Colonic mucosa (tissue), 4 donors: ENCODE measurements at places on chromosomes 13 and 19. TPM values are rescaled to one million over a fixed set of nuclear protein-coding genes. Genes with fewer than 3 reads are reported as not detected.

DNA sequence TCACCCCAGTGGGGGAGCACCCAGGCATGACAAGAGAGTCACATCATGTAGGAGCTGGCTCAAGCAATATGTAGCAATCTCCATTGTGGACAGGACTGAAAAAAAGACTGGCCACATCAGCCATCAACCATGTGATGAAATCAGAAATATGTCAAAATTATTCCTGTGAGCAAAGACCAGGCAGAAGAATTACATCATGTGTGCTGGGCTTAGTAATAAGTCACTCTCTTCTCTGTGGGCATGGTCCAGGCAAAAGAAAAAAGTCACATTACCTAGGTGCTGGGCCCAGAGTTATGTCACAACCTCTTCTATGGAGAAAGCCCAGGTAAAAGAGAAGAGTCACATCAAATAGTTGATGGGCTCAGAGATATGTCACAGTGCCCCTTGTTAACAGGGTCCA, 28.3 kb upstream of the ZNF729 start:
- no peak for DNase-seq

- no peak for DNase-seq
Observed at GRCh38 chr13:21124852-21125251, 51.5 kb downstream of the SKA3 start.

GRCh38 chr13:52780092-52780491, 40.5 kb upstream of the CNMD start:
- DNase-seq, result no peak

DNA sequence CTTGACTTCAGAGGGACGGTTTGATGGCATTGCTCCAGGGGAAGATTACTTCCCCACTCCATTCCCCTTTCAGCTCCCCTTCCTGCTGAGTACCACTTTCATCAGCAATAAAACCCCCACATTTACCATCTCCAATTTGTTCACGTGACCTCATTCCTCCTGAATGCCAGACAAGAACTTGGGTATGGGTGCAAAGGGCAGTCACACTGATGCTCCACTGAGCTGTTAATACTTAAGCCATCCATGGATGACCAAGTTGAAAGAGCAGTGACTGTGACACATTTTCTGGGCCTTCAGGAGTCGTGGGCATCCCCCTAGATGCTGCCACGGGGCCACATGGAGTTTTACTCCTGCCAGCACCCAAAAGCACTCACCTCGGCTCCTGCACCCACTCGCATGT, 93.1 kb downstream of the STOML3 start:
- no peak for DNase-seq

DNA sequence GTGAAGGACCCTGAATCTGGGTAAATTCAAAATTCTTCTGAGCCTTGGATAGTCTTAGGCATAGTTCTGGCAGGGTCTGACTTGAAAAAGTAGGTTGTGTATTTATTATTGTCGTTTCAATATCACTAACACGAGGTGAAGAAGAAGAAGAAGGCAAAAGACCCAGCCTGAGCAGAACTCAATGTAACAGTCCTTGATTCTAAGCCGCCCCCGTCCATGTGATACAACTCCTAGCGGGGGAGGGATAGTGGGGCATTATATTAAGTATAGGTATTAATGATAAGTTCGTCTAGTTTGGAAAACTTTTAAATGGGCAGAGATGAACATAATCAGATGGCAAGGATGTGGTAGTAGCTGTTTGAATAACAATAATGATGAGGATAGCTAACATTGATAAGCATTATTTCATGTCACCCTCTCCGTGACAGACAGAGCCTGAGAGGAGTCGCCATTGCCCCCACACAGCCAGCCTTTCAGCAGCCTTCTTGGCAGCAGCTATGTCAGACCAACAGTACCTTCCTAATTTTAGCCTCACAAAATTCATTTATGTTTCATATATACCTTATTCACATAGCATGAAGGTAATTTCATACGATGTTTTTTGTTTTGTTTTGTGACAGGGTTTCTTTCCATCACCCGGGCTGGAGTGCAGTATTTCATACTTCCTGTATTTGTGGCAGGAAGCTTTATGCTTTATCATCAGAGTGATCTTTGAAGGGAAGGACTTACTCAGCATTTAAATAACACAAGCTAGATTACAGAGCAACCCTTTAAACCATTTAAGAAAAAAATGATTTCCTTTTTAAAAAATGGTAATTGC, 64.4 kb upstream of the NPAS1 start:
- DNase-seq, result no peak

- no peak for DNase-seq
Observed at GRCh38 chr13:87712012-87712411, 40.8 kb downstream of the SLITRK5 start.

Gene CLIP3
- 3.4 TPM for total RNA-seq

Gene PEG3
- total RNA-seq, result 1.4 TPM

Gene GTPBP3
- 15.4 TPM for total RNA-seq

Gene C19orf67
- 0.19 TPM for total RNA-seq
